ENCODE measurements at places on chromosomes 11 and 22. TPM values are rescaled to one million over a fixed set of nuclear protein-coding genes. Genes with fewer than 3 reads are reported as not detected.

Gene USH1C
- total RNA-seq, result not detected

Gene CEND1
- not detected for total RNA-seq

Gene OR2AG1
- total RNA-seq, result not detected

Gene MISFA
- not detected for total RNA-seq

Gene CDC42EP2
- 27.5 TPM for total RNA-seq

Gene ARHGAP8
- 15.6 TPM for total RNA-seq
